ENCODE measurements at places on chromosomes 6 and 20.

DNA sequence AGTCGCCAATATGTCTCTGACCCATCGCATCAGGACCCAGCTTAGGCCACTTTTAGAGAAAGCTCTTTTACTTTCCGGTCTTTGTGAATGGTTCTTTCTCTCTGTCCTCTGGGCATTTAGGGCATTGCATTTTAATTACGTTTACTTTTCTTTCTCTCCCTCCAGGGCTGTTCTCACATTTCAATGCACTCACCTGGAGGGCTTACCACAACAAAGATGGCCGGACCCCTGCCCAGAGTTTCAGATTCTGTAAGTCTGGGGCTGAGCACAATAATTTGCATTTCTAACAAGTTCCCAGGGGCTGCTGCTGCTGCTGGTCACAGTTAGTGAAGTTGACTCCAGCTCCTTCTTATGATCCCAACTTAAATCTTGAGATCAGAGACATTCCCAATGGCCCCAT lies 3.0 kb downstream of the ANKRD66 start:
- DNase-seq: no peak

DNA sequence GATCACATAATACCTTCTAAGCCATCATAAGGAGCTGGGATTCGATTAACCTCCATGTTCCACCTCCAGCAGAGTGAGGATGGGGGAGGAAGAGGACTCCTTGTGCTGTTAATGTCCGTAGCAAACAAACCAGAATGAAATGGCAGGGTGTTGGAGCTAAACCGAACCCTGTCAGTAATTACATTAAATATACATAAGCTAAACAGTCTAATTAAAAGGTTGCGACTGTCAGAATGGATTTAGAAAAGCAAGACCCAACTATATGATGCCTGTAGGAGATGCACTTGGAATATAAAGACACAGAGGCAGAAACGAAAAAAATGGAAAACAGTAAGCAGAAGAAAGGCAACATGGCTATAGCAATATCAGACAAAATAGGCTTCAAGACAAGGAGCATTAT lies 13.2 kb downstream of the PREX1 start:
- DNase-seq: no peak

DNA sequence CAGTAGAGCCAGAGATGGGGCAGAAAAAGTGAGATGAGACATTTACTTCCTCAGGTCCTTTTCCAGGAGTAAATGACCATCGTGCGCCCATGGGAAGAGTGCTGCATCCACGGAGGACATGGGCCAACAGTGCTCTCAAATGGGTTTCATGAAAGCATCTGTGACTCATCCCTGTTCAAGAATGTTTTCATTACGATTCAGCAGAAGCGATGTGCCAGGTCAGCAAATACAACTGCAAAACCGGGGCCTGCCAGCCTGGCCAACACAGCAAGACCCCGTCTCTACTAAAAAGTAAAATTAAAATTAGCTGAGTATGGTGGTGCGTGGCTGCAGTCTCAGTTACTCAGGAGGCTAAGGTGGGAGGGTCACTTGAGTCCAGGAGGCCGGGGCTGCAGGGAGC lies 125.1 kb downstream of the LY86 start:
- no peak for DNase-seq

GRCh38 chr20:347640-348484 lies 951 bp downstream of the NRSN2 start:
- DNase-seq: no peak

- DNase-seq: no peak
Measured at GRCh38 chr6:16544521-16544920, 216.7 kb downstream of the ATXN1 start.

GRCh38 chr6:38310061-38310460 lies 329.7 kb downstream of the BTBD9 start:
- no peak for DNase-seq

DNA sequence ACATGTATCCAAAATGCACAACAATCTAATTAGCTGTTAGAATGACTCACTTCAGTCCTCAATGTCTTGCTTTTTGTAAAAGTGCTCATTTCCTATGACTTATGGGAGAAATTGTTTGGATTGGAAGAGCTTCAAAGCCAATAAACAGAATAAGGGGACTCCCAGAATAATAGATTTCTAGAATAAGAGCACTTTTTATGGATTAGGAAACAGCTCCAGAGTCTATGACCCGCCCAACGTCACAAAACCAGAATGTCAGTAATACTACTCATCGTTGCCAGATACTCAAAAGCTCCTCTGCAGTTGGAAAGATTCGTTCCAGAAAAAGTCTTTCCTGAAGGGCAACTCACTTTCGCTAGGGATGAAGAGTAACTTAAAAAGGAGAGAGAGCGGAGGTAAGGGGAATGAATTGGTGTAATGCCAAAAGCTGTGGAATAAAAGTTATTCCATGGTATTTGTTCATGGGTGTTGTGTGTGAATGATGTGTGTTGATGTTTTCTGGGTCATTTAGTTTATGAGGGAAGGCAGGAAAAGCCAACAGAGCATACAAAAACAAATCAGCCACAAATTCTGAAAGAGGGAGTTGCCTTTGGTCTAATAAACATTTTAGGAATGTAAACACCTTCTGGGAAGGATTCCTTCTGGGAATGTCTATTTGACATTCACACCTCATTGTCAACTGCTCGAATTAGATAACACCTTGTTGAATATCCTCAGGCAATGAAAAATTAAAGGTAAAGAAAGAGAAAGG lies 64.6 kb downstream of the SYNE1 start:
- no peak for DNase-seq

- DNase-seq: no peak
Measured at GRCh38 chr6:131262060-131262459, 126.8 kb downstream of the AKAP7 start.

- no peak for DNase-seq
Measured at GRCh38 chr6:40461643-40462042, 125.5 kb downstream of the LRFN2 start.

- DNase-seq: no peak
Measured at GRCh38 chr6:97047473-97048201, 123.1 kb downstream of the KLHL32 start.

DNA sequence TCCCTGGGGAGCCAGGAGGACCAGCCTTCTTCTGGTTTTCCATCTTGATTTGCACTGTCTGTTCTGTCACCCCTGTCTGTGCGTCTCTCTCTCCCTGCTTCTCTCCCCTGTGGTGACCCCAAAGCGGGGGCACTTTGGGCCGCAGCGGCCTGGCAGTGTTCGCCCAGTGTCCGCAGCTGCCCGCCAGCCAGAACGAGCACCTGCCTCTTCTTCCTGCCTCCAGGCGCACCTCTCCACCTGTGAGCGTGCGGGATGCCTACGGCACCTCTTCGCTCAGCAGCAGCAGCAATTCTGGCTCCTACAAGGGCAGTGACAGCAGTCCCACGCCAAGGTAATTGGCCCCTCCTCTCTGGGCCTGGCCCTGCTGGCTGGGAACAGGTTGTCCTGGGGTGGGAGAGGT lies 30.8 kb downstream of the SNPH start:
- DNase-seq: no peak
